IPS DF 6.9 (cell line): ENCODE measurements at places on chromosomes 11 and 22.

- no peak for DNase-seq
Measured at GRCh38 chr11:115005663-115006062, 327.3 kb downstream of the NXPE2 start.

DNA sequence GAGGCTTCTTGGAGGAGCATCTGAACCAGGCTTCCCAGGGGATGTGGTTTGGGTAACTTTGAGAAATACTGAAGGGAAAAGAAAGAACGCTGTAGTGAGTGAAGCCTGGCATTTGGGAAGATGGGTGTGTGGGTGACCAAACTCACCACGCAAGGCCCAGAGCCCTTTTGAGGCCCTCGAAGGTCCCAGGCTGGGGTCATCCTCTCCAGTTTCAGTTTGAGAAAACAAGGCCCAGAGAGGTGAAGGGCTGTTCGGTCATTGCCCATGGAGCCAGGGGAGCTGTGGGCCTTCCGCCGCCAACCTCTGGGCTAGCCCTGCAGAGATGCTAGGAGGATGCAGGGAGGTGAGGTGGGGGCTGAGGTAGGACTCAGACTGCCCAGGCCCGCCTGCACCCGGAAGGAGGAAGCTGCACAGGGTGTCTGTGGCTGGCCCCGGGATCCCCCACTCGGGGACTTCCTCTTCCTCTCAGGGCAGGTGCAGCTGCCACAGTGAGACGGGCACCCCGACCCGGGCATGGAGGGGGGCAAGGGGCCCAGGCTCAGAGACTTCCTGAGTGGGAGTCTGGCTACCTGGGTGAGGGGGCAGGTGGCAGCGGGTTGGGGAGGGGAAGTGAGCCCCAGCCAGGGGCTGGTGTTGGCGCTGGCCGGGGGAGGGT lies at the start of gene CCDC88B:
Gene CCDC88B, plus strand, starts transcription at position 451 of the 655 bp plus-strand sequence. Its CDS starts 63 bp downstream, at position 514.
- no peak for DNase-seq

GRCh38 chr11:68649851-68650555 lies 34.3 kb upstream of the GAL start:
- no peak for DNase-seq

GRCh38 chr22:50698546-50698945 lies 25.9 kb downstream of the SHANK3 start:
- DNase-seq: no peak

GRCh38 chr11:32698579-32698978 lies 95.9 kb downstream of the CCDC73 start:
- DNase-seq: no peak

DNA sequence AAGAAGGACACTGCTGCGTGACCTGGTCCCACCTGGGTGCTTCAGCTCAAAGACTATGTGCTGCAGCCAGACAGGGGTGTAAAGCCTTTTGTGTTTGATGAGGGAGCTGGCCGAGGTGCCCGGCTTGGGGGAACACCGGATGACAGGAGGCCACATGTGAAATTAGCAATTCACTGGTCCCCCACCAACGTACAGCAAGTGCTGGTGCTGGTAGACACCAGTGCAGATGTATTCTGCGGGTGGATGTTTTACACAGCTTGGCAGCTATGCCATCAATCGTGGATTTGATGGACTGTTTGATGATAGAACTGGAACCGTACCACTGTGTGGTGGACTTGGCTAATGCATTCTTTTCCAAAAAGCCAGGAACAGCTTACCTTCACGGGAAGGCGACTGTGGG lies 47.9 kb upstream of the LIPT2 start:
- no peak for DNase-seq

DNA sequence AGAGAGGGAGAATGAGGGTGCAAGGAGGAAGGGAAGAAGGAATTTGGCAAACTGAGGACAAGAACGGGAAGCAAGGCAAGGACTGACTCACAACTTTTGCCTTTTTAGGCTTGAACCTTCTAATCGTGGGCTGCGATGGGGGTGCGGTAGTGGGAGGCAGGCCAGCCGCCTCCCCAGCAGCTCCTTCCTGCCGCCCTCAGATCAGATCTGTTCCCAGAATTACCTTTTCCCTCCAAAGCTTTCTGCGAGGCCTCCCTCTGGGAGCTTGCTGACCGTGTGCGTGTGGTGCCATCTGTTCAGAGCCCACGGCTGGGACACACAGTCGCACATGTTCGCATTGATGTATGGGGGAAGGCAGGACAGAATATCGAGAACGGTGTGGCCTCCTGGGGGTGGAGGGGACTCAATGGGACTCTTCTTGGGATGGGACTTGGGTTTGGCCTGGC lies 86.9 kb upstream of the PARVA start:
- no peak for DNase-seq

- DNase-seq: no peak
Measured at GRCh38 chr11:60566776-60567175, 51.6 kb downstream of the MS4A13 start.

GRCh38 chr11:103043826-103044678 lies 47.9 kb downstream of the DCUN1D5 start:
- DNase-seq: no peak

GRCh38 chr22:33476716-33477115 lies 418.5 kb upstream of the SYN3 start:
- no peak for DNase-seq

DNA sequence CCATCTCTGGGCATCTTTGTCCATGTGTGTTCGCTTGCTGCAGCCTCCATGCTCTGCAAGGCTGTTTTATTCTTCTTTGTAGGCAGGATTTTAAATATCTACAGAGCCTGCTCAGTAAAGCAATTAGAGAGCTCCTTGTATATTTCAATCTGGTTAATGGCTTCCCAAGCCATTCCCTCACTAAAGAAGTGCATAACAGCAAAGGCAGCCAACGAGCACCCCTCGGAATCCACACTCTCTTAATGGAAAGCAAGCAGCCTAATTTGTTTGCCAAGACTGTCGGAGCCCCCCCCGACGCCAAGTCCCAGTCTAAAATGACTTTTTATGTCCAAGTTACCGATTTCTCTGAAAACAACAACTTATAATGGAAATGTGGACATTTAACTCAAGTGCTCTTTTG lies 123.6 kb downstream of the ARL14EP start:
- DNase-seq: no peak

GRCh38 chr22:35204807-35205775 lies 52.2 kb upstream of the HMGXB4 start:
- DNase-seq: no peak

DNA sequence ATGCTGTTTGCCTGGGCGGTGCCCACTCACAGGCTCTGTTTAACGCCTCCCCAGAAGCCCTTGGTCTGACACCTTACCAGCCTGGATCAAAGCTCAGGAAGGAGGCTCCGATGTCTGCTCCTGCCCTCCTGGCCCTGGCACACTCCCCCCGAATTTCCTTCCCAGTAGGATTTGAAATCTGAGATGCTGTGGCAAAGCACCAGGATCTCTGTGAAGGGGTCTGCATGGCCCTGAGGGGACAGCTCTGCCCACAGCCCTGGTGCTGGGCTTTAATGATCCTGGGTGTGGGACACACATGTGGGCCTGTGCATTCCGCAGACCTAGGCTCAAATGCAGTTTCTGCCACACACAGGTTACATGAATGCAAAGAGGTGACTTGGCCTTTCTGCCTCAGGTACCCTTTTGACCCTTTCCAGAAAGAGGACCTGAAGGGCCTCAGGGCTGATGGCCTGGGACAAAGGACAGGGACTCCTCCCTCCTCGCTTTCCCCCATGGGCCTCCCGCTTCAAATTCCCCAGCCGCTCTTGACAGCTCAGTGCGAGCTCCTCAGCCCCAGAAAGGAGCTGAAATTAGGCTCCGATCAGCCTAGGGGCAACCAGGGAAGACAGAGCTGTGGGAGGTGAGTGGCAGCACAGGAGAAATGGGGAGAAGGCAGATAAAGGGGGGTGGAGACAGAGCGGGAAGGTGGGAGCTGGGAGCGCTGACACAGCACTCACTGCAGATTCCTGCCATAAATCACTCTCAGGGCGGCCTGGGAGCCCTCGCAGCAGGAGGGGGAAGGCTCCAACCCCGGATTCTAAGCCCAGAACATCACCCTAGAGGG lies 41.3 kb downstream of the TRIM29 start:
- no peak for DNase-seq

GRCh38 chr22:37409459-37410050 lies 17.7 kb downstream of the ELFN2 start:
- DNase-seq: no peak

DNA sequence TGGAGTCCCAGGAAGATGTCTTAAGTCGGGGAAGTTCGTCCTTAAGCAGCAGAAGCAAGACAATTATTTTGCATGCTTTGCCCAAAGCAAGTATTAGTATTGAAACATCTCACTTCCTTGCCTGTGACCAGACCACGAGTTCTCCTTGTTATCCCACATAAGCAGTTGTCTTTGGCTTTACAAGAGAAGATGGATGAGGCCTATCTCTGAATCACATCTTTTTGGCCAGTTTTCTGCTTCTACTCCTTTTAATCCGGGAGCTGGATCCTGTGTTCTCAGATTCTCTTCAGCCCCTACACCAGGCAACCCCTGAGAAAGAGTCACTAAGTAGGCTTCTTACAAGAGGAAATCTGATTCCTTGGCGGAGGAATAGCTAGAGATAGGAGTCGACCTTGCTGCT lies 2.1 kb downstream of the SYT9 start:
- DNase-seq: no peak

GRCh38 chr22:46748908-46749675 lies 11.0 kb upstream of the CERK start:
- DNase-seq: no peak

DNA sequence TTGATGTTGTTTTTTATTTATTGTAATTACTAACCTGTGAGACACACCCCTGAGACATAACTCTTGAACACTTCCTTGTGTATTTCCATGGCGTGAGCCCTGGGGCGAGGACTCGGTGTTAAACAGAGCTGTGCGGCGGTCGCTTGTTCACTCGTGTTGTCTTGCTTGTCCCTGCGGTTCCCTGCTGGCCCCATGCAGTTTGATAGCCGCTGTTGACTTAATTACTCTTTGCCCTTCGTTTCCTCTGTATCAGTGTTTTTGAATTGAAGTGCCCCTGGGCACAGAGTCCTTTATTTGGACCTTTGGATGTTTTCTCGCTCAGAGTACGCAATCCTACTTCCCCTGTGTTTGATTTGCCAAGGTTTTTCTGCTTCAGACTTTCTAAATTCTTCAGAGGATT lies 52.7 kb downstream of the TBC1D22A start:
- no peak for DNase-seq

DNA sequence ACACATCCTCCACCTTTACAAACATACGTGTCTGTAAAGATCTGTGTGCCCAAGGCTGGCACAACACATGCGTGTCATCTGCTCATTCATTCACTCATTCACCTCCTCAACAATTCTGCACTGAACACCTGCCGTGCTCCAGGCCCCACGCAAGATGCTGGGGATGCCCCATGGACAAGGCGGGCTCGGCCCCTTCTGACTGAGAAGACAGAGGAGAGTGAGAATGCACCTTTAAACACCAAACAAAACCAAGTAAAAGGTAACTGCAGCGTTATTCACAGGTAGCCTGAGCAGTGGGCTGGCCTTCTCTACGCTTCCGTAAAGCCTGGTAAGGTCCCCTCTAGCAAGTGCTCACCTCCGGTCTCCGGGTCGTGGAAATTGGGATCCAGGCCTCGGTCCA lies 142.8 kb downstream of the SHANK2 start:
- DNase-seq: no peak
